ENCODE measurements at places on chromosomes 2 and 18.
A peak's percentile ranks its signal among the peaks of the same experiment; 100 is the strongest.

DNA sequence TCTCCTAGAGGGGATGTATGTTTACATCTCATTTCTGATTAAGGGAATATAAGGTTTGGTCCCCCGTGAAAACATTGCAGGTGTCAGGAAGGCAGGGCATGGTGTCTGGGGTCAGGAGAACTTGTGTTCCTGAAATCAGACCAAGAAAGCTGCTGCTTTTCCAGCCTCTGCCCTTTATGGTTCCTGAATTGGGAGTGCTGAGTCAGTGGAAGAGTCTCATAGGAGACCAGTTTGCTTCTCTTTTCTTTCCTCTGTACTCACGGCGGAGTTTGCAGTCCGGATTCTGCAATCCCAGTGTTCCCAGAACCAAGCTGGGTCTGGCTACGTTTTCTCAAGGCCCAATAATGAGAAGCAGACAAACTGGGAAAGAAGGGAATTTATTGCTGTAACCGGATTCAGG is 5.1 kb upstream of the MARCO start:
- no peak for DNase-seq

GRCh38 chr2:186771850-186772463 is 77.0 kb downstream of the ZSWIM2 start:
- DNase-seq: no peak

- DNase-seq: no peak
These were observed 166.5 kb upstream of the ALPP start for GRCh38 chr2:232211743-232212686.

- no peak for DNase-seq
These were observed 47.7 kb downstream of the OSBPL6 start for GRCh38 chr2:178241844-178242551.

- no peak for DNase-seq
These were observed 474.2 kb downstream of the PIK3C3 start for GRCh38 chr18:42429196-42429595.

- DNase-seq: no peak
These were observed 159.5 kb downstream of the COL6A3 start for GRCh38 chr2:237254369-237254861.

DNA sequence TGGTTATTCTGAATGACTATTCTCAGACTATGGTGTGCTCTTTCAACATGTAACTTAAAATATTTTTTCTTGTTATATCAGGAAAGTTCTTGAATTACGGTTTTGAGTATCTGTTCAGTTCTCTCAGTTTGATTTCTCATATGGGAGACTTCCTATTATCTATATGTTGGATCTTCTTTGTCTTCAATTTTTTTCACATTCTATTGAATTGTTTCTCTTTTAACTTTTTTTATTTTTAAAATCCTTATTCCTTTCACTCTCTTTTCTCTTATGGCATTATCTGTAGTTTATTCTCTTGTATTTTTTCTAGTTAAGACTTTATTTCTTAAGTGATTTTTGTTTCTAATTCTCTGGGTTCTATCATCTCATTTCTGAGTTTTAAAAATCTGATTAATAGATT is 252.8 kb upstream of the STON1 start:
- no peak for DNase-seq

GRCh38 chr18:48113691-48114090 is 183.2 kb upstream of the SMAD2 start:
- no peak for DNase-seq

DNA sequence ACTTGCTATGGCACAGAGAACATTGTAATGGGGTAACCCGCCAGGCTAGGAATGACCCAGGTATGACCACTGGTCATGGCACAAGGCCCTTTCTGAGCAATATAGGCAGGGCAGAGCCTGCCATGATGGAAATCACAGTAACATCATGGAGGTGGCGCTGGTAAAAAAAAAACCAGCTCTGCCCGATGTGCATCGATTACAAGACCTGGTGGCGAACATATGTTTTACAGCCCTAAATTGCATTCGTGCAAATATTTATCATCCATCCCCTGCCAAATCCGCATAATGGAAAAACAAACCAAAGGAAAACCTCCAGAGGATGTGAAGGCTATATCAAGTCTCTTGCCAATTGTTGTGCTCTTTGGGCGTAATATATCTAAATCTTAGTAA is 60.6 kb downstream of the SEMA4F start:
- no peak for DNase-seq

DNA sequence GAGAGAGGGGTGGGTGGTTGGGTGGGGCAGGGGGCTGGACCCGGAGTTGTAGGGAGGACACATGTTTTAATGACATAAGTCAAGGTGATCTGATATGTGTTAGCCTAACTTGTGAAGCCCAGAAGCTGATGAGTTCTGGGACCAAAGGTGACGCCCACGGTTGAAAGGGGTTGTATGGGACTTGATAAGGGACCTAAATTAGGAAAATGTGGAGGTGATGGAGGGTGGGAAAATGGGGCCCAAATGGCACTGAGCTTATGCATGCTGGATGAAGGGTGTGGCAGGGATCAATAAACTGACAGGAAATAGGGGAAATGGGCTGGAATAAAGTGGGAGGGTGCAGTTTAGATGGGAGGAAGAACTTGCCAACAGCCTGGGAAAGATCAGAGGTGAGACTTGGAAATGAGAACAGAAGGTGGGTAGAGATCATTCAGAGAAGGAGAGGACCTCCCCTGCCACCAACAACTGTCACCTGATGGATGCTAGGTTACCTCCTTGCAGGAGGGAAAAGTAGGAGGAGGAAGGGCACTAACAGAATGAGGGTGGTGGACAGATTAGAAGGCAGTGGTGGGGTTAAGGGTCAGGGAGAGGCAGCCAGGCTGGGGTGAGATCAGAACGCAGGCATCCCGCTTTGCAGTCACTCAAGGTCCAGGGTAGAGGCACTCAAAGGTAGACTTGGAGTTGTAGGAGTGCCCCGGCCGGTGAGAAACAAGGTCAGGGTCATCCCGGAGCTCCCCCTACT is 15.3 kb downstream of the WNT10A start:
- no peak for DNase-seq

DNA sequence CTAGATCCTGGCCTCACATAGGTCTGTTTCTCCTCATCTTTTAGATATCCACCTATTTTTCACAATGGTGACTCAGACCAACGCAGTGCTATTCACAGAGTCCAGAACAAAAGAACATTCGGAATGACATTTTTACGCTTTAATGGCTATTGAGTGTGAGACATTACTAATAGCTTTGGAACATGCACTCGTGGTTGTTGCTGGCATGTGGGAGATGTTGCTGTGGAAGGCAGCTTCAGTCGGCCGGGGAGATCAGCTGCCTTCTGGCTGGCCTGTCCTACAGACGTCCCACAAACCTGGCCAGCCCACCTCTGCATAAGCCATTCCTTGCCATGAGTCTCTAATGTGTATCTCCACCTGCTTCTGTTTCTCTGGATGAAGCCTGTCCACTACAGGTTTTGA is 3.4 kb downstream of the MBP start:
- DNase-seq: no peak

GRCh38 chr2:32910883-32911598 is 35.7 kb upstream of the LTBP1 start:
- no peak for DNase-seq

GRCh38 chr2:118148809-118149208 is 60.5 kb downstream of the INSIG2 start:
- no peak for DNase-seq

GRCh38 chr18:45109271-45109670 is 428.6 kb downstream of the SETBP1 start:
- no peak for DNase-seq

GRCh38 chr2:204834716-204835384 is 289.6 kb downstream of the PARD3B start:
- DNase-seq: no peak

- DNase-seq: no peak
These were observed 10.0 kb downstream of the TTL start for GRCh38 chr2:112491946-112492345.

DNA sequence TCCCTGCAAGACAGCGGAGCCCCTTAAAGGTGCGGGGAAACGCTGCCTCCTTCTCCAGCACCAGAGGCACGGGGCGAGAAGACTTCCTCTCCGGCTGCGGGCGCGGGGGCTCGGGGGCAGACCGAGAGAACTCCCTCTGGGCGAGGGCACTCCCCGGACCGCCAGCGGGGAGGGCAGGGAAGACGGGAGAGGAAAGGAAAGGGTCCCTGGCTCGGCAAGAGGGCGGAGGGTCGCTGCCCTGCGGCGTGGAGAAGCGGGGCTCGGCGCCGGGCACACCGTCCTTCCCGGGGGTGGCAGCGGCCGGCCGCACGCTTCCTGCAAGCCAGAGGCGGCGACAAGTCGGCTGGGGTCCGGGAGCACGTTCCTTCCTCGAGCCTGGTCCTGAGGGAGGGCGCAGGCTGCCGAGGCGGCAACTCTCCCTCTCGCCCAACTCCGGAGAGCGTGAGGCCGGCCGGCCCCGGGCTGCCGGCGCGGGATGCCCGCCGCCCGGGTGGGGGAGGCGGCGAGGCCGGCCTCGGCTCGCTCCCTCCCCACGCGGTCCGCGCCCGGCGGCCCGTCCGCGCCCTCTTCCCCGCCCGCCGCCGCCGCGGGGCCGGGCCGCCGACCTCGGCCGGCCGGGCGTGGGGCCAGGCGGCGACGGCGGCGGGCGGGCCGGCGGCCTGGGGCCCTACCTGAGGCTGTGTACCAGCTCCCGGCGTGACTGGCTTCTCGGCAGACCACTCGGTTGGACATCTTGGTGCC is 1.1 kb downstream of the MEMO1 start:
- peak; percentile 27 for DNase-seq

- no peak for DNase-seq
These were observed 423.5 kb upstream of the FANCL start for GRCh38 chr2:58664523-58665151.

DNA sequence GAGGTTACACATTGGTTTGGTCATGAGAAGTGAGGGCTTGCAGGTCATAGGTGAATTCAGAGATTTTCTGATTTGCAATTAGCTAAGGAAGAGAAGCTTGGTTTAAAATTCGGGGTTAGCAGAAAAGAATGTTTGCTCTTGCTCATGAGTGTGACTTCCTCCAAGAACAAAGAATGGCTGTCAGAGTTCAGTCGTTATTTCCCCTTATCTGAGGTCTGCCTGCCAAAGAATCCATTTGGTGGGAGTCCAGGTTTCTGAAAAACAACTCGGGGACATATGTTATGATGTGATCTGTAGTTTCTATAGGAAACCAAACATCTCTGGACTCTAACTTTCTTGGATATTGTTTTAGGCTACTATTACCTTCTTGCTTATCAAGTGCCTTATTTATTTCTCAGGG is 3.2 kb upstream of the UGT1A6 start:
- DNase-seq: no peak

DNA sequence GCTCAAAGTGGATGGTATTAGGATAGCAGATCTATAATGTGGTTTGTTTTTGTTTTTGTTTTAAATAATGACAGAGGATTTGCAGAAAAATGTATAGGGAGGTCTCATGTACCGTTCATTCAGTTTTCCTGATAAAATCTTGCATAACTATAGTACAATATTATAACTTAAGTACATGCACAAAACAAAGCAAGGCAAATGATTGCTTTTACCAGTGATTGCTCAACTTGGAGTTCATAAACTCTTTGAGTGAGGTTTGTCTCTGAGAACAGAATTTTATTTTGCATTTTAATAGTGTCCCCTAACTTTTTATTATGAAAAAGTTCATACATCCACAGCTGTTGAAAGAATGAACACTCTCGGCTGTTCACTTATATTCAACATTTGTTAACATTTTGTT is 96.6 kb downstream of the MAP4K4 start:
- DNase-seq: no peak

- DNase-seq: no peak
These were observed 21.4 kb upstream of the CNOT11 start for GRCh38 chr2:101231240-101231639.

DNA sequence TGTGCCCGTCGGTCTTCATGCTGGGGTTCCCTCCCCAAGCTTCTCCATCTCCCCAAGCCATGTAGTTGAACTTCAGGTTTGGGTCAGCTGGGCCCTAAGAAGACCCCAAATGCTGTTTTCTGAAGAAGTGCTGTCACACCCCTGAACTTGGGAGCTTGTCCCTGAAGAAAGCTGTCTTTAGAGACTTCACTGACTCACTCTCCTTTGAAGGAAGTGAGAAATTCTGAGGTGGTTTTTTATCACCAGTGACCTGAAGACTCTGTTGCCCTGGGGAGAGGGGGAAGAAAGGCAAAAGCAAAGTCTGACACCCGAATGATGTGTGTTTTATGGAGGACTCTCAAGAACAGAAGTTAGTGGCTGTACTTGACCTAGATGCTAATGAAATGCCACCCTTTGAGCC is 83.6 kb upstream of the BCL2L11 start:
- DNase-seq: no peak

DNA sequence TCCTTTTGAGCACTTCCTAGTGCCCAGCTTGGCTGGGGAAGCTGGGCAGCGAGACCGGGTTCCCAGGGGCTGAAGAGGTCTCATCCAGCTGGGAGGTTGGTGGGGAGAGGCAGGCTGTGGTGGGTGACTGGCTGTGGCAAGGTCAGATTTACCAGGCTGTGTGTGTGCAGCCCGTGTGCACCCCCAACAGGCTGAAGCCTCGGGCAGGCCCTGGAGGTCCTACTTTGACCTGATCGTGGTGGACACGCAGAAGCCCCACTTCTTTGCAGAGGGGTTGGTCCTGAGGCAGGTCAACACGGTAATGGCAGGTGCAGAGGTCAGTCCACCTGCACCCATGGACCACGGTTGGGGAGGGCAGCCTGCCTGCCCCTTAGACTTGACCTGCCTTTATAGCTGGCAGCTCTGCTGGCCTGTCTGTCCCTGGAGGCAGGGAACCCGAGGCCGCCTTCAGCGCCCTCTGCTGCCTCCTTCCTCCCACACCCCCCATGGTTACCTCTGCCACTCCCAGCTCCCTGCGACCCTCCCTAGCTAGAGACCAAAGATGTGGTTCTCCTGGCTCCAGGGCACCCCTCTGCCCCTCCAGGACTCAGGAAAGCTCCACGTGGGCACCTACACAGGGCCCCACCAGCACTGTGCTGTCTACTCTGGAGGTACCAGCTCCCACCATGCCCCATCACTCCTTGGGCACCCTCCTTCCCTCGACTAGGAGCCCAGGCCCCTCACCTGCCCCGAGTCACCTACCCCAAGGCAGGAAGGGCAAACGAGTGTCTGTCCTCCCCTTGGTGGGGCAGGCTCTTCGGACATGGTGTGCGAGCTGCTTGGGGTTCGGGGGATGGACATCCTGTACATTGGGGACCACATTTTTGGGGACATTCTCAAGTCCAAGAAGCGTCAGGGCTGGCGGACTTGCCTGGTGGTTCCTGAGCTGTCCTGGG is 4.0 kb downstream of the NT5DC4 start:
- DNase-seq: no peak

DNA sequence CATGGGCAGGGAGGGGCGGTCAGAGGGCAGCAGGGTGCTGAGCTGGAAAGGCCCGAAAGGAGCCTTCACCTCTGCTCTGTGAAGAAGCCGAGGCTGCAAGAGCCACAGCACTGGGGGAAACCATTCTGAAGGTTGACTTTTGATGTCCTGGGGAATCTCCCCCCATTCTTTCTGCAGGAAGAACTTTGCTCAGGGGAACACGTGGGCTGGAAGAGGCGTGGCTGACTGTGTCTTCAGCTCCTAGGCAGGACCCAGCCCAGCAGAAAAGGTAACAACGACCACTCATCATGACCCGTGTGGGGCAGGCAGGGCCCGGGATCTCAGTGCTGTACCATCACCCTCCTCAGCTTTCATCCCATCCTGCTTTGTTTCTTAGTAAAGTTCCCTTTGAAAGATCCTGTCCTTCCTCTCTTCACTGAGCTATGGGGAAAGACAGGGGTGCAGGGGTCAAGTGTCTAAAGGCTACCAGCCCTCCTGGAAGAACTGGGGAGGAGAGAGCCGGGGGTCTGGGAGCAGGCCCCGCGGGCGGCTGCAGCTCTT is 312.7 kb downstream of the CELF4 start:
- DNase-seq: no peak

GRCh38 chr2:140002110-140002509 is 1221.9 kb upstream of the NXPH2 start:
- DNase-seq: no peak

GRCh38 chr2:83596592-83597282 is 862.3 kb downstream of the SUCLG1 start:
- no peak for DNase-seq

All from activated effector memory CD4-positive, alpha-beta T cell treated with Interleukin-2 at 50 U/mL for 16 hours (primary cell).